ENCODE measurements at places on chromosomes 11 and 22. TPM values are rescaled to one million over a fixed set of nuclear protein-coding genes. Genes with fewer than 3 reads are reported as not detected.

Gene FEN1
- 8.2 TPM for total RNA-seq

Gene UQCR10
- 75.6 TPM for total RNA-seq

Gene OR52A5
- total RNA-seq: not detected

Gene SART1
- total RNA-seq: 42.0 TPM

Gene SCGB1C1
- total RNA-seq: not detected

Gene PAFAH1B2
- total RNA-seq: 56.4 TPM

Gene TRIM49
- total RNA-seq: not detected

Gene MRGPRX3
- total RNA-seq: not detected

Gene TMEM121B
- total RNA-seq: not detected

Gene DBX1
- not detected for total RNA-seq

Gene CRYBA4
- total RNA-seq: not detected

Gene CFAP68
- 26.5 TPM for total RNA-seq

Gene TBX1
- 0.09 TPM for total RNA-seq

Gene CLMP
- 81.6 TPM for total RNA-seq

Gene GSTT2
- total RNA-seq: 2.3 TPM
